ENCODE measurements at places on chromosomes 7 and 10.
A peak's percentile ranks its signal among the peaks of the same experiment; 100 is the strongest.

GRCh38 chr10:110502851-110503301 is 5.2 kb downstream of the DUSP5 start:
- DNase-seq = no peak

DNA sequence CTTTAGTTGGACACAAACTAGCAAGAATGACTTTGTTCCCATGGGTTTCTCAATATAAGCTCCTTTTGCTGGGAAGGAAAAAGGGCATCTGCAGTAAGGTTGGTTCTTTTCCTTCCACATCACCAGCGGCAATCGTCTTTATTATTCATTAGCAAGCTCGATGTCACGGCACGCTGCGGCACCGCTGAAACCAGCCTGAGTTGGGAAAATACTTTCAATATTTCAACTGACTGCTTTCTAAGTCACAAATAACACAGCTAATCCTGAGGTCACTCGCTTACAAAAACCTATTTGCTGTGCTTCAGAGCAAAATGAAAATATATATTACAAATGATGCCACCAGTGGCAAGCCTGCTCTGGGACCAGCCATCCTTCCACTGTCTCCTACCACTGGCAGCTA is 585.8 kb downstream of the DNAJB6 start:
- no peak for DNase-seq

DNA sequence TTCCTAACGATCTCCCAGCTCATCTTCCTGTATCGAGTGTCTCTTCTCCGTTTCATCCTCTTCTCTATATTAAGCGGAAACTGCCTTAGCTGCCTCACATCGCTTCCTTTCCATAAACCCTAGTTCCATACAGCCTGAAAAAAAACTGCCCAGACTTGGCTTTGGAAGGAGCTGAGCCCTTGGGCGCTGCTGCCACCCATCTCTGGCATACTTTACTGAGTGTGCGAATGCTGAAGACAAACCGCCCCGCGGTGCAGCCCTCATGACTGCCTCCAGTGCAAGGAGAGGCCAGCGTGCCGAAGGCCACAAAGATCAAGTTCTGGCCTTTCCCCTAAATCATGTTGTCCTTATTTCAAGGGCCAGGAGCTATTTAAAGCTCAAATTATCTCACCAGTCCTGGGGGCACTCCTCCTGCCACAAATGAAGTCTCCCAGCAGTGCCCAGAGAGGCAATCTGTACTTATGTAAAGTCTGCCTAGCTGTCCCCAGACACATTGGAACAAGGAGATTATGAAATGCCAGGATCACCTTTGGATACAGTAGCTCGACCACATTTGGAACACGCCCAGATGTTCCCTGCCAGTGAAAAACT is 25.2 kb downstream of the YWHAG start:
- no peak for DNase-seq

- DNase-seq = no peak
Measured at GRCh38 chr10:74086317-74086716, 64.3 kb downstream of the AP3M1 start.

DNA sequence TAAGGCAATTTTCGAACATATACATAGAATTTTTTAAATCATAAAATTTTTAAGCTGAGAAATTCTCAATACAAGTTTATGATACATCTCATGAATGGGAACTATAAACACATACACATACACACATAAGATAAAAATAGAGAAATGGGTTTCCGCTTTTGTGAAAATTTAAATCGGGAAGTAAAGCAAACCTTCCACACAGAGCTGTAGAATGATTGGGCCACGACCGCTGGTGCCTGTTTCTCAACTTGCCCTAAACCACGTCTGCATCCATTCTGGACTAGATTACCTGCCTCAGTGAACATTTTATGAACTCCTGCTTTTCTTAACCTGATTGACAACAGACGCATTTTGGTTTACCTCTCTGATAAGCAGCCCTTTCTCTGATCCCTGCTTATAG is 264.4 kb downstream of the SKAP2 start:
- DNase-seq = no peak

DNA sequence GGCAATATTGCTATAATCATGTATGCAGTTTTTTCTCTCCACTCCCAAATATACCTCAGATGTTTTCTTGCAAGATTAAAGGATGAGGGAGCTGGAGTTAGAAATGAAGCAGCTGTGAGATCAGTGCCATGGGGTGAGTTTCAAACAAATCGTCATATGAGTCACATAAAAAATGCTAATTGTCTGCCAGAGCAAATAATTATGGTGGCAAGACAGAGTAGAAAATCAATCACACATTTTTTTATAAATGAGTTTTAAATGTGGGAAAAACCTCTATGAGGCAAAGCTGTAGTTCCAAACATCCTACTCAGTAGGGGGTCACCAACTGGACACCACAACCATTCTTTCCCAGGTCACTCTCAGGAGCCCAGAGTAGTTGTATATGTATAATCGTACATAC is 55.3 kb downstream of the CH25H start:
- no peak for DNase-seq

GRCh38 chr7:134941185-134941900 is 45.0 kb upstream of the AGBL3 start:
- peak; percentile 62 for DNase-seq

DNA sequence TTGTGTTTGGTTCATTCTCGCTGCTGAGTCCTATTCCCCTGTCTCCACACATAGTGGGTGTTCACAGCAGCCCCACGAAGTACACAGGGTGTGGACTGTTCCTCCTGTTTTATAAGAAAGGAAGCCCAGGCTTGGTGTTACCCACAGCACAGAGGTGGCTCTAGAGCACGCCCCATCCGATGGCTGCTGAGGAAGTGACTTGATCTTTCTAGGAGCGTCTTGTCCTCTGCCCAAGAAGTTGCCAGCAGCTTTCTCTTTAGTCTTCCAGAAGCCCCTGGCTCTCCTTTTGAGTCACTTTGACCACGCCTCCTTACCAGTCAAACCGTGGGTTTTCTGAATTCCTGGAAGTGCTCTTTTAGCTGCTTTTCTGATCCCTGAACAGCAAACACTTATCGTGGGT is 94.0 kb downstream of the GRK5 start:
- DNase-seq = no peak
